HL-60 (cell line): ENCODE measurements at places on chromosomes 11 and 22.
A peak's percentile ranks its signal among the peaks of the same experiment; 100 is the strongest.

DNA sequence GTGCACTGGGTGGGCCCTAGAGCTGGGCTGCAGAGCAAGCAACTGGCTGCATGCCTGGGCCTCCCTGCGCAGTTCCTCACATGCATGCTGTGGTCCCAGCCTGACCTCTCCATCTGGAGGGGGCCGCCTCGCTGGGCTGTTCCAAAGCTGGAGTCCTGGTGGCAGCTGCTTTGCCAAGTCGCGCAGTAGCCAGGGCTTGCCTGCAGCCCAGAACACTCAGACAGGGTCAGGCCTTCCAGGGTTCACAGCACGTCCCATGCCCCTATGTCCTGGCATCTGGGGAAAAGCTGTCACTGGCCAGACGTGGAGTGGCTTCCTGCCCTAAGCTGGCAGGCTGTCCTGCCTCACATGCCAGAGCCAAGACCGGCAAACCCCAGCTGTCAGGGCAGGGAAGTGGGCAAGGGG lies 16.5 kb upstream of the CDC42EP2 start:
- no peak for DNase-seq

- DNase-seq, result no peak
These were observed 52.9 kb upstream of the AMOTL1 start for GRCh38 chr11:94715225-94715624.

DNA sequence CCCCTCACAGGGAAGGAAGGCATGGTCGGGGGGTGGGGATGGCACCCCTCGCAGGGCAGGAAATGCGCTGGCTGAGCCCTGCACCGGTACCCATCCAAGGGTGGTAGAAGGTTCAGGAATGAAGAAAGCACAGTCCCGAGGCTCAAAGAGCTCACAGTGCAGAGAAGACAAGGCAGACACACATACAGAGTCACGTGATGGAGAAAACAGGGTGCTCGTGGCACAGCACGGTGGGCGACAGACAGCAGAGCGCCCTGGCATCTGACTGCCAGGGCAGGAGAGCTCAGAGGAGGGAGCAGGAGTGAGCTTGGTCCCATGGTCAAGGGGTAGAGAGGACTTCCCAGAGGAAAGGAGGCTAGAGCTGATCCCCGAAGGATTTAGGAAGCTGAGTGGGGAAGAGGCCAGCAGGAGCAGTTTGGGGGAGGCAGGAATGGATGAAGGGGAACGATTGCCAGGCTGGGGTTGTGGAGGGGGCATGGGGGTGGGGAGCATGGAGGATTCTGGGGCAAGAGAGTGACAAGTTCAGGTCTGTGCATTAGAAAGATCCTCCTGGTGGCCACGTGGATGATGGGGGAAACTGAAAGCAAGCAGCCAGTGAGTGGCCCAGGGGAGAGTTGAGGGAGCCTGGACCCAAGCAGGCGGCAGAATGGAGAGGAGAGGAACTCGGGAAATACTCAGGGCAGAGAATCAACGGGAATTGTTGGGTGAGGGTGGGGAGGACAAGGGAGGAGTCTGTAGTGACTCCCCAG lies 43.9 kb downstream of the PDE2A start:
- no peak for DNase-seq

GRCh38 chr11:45110562-45110961 lies 35.9 kb upstream of the PRDM11 start:
- DNase-seq, result peak; percentile 47

DNA sequence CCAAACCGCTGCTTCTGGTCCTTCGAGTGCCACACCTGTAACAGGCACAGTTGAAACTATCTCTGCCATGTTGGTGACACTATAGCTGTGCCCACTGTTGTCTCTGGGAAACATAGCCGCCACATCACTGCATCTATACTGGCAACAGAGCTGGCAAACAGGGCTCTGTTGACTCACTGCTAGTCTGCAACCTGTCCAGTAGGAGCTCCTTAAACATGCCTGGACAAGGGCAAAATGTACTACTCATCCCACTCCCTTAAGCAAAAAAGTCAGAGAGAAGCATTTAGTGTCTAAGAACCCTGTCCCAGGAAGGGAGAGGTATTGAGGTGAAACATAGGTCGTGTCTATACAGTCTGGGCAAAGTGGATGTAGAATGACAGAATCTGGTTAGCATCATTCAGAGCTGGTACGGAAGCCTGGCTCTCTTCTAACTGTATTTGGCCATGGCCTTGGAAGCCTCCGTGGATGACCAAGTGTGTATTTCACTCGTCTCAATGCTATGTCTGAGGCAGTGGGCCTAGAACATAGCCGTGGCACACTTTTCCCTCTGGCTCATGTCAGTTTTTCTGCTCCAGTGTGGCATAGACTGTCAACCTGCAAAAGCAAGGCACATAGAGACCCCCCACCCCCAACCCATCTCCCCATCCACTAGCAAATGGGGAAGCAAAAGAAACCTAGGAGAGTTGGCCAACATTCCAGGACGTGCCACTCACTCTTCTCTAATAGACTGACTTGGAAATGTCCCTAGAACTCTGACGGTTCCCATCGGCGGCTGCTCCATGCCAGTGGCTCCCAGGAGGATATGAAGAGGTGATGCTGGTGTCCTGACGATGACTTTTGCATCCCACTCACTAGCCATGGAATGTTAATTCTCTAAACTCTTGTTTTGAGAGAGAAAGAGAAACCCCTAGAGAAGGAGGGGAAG lies 21.4 kb upstream of the PISD start:
- DNase-seq, result no peak

GRCh38 chr11:27861706-27862430 lies 161.6 kb upstream of the BDNF start:
- DNase-seq, result no peak

GRCh38 chr11:62953811-62954210 lies 31.0 kb downstream of the SLC22A6 start:
- DNase-seq, result no peak

DNA sequence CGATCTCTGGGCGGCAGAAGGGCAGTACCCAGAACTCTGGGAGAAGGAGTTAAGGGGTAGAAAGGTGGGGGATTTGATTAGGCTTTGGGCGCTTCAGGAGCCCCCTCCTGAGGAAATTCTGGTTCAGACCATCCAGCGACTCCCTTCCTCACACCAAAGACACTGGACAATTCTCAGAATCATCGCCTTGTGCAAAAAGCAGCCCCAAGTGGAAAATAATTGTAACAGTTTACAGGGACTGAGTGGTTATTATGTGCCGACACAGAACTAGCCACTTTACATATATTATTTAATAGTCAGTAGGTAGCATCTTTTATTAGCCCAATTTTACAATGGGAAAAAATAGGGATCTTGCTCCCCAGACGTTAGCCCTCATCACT lies 662 bp upstream of the TRIM3 start:
- no peak for DNase-seq

DNA sequence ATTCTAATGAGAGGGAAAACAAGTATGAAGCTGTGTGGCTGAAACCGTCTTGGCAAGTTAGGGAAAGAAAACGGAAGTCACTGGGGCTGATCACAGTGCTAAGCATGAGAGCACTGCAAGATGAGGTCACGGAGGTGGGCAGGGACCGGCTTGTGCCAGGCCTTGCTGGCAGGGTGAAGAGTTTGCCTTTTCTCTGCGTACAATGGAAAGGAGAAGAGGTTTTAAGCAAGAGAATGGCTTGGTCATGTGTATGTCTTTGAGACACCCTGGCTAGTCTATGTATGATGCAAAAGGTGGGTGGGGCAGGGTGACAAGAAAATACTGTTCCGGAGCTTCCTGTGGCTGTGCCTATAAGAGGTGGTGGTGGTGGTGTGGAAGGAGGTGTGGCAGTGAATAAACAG lies 567.9 kb downstream of the NTM start:
- DNase-seq, result no peak

DNA sequence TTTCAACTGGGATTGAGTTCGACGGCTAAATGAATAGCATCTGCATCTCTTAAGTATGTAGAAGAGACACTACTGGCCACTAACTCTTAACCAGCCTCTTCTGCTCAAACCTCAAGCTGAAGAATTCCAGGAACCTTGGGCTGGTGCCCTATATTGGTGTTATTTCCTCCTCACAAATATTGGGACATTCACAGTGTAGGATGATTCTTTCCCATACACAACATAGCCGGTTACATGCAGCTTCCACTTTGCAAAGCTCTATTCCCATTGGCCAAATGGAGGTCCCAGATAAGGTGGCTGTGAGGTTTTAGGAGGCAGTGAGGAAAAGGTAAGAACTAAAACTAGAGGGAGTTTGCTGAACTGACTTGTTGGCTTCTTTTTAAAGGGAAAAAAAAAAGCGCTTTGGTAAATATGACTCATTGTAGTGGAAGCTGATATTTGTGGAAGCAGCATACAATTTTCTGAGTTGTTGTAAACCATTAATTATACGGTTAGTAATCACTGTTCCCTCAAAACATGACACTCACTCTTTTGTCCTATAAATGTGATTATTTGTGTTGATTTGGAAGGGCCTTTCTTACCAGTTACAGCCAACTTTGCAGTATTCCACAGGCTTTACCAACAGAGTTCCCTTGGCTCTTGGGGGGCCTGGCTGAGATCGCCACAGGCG lies 17.6 kb downstream of the C22orf31 start:
- DNase-seq, result no peak

DNA sequence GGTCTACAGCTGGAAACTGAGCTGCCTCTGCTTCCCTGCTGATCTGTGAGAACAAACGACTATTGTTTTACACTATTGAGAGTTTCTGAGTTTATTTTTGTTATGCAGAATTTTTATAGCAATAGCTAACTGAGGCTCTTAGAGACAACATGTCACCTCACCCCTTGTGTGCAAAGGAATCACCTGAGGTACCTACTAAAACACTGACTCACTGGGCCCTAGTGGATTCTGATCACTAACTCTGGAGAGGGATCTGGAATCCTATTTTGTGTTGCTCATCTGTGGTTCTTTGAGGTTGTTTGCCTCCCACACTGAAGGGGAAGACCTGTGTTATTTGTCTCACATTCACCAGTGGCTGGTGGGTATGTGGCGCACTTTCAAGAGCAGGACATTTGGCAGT lies 13.4 kb upstream of the B3GAT1 start:
- no peak for DNase-seq

- DNase-seq, result no peak
These were observed 10.7 kb downstream of the DTX4 start for GRCh38 chr11:59182457-59183151.

- DNase-seq, result no peak
These were observed 569 bp downstream of the POLA2 start for GRCh38 chr11:65262381-65262680.

GRCh38 chr11:47716692-47717091 lies 1.5 kb upstream of the AGBL2 start:
- DNase-seq, result no peak

GRCh38 chr11:123450623-123451022 lies 20.6 kb downstream of the GRAMD1B start:
- no peak for DNase-seq

- no peak for DNase-seq
These were observed 345.0 kb upstream of the CCDC179 start for GRCh38 chr11:23205156-23205871.

GRCh38 chr11:83336993-83337392 lies 50.8 kb upstream of the CCDC90B start:
- no peak for DNase-seq

GRCh38 chr11:131537748-131538147 lies 167.3 kb downstream of the NTM start:
- no peak for DNase-seq

- no peak for DNase-seq
These were observed 15.5 kb upstream of the RASSF10 start for GRCh38 chr11:12993626-12994025.

DNA sequence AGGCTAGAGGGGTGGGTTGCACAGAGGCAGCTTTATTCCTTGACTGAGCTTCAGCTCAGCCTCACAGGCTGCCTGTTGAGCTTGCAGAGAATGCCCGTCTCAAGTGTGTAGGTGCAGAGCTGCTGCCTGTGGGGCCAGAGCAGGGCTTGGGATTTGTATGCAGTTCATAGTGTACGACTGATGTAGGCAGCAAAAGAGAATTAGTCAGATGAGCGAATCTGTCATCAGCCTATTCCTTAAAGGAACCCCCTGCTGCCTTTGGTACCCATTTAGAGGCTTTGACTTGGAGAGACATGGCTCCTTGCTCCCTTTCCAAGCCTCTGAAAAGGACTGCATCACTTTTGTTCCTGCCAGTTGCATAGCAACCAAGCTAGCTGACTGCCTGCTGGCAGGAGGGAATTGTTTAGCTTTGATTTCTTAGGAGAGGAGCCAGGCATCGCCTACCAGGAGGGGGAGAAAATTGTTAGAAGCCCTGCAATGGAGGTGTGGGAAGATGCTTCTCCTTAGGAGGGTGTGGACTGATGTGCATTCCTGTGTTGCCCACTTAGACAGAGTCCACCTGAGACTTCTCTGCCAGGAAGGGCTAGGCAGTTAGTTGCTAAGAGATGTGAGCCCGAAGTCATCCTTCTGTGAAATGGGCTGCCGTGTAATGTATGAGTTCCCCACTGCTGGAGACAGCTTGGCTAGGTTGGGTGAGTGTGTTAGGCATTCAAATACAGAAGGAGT lies 10.9 kb downstream of the ACO2 start:
- DNase-seq, result no peak

DNA sequence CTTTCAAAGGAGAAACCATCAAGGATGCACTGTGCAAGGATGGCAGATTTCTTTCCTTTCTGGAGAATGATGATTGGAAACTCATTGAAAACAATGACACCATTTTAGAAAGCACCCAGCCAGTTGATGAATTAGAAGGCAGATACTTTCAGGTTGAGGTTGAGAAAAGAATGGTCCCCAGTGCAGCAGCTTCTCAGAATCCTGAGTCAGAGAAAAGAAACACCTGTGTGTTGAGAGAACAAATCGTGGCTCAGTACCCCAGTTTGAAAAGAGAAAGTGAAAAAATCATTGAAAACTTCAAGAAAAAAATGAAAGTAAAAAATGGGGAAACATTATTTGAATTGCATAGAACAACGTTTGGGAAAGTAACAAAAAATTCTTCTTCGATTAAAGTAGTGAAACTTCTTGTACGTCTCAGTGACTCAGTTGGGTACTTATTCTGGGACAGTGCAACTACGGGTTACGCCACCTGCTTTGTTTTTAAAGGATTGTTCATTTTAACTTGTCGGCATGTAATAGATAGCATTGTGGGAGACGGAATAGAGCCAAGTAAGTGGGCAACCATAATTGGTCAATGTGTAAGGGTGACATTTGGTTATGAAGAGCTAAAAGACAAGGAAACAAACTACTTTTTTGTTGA lies 9.8 kb downstream of the FAM111A start:
- DNase-seq, result no peak

GRCh38 chr22:35561796-35562526 lies 21.3 kb downstream of the RASD2 start:
- no peak for DNase-seq

DNA sequence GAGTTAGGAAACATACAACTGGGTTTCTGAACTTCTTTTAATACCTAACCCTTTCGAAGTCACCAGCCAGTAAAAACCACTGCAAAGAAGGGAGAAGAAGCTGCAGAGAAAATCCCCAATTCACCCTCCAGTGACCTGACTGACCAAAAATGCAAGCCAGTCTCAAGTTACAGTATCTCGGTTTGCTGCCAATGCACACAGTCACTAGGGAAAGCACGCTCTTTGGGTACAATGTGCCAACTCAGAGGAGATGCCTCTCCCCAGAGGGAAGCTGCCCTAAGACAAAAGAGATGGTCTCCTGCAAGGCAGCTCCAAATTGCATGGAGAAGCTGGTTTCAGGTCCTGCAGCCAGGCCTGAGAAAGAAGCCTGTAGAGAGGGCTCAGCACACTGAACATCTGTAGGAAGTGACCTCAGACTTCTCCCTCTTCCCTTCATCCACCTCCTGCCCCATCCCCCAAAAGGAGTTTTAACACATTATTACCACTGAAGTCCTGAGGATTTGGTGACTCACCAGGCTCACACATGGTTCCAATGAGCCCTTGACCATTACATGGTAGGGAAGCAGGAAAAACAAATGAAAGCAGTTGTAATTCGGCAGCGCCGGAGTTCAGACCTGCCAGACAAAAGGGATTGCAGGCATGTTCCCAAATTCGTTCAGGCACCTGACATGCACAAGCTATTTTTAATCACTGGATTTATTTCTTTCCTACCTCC lies 90.1 kb downstream of the ETS1 start:
- DNase-seq, result no peak
